Upper lobe of right lung (tissue), 1 donor: ENCODE measurements at places on chromosomes 5 and 9. TPM values are rescaled to one million over a fixed set of nuclear protein-coding genes. Genes with fewer than 3 reads are reported as not detected.

GRCh38 chr5:15786884-15787283 lies 286.9 kb downstream of the FBXL7 start:
- no peak overlapping the region for H3K4me3 ChIP-seq
- no peaks in the 10 kb centered on the region for H3K27me3 ChIP-seq
- H3K27ac ChIP-seq, result no peak overlapping the region
- H3K4me1 ChIP-seq, result no peaks in the 10 kb centered on the region

S1PR3 gene
- 10.2 TPM for total RNA-seq

GRCh38 chr5:125483609-125484008 lies 737.2 kb upstream of the ZNF608 start:
- DNase-seq, result no peak
- H3K4me1 ChIP-seq, result peaks cover 11% of the 10 kb centered on the region
- no peaks in the 10 kb centered on the region for H3K27me3 ChIP-seq
- no peaks in the 10 kb centered on the region for H3K36me3 ChIP-seq
- no peak overlapping the region for H3K4me3 ChIP-seq

- H3K27me3 ChIP-seq, result no peaks in the 10 kb centered on the region
- no peak overlapping the region for H3K27ac ChIP-seq
- no peaks in the 10 kb centered on the region for H3K4me1 ChIP-seq
Measured at GRCh38 chr5:60494635-60495034, 205.3 kb downstream of the DEPDC1B start.

DNA sequence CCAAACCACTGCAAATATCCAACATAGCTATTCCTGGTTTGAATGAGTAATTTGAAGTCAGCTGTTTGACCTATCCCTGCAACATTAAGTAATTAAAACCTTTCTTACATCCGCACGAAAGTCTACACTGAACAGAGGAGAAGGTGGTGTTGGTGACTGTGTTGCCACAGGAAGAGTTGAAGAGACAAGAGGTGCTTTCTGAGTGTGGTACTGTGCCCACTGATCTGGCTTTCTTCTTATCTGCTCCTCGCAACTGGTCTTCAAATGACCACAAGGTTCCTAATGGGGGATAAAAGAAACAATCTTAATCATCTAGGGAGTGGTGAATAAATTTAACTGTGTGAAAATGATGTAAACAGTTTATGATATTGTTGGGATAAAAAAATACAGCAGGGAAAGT lies 29.4 kb upstream of the PDCL start:
- H3K4me3 ChIP-seq, result no peak overlapping the region
- H3K36me3 ChIP-seq, result peaks cover 70% of the 10 kb centered on the region
- H3K27me3 ChIP-seq, result no peaks in the 10 kb centered on the region
